ENCODE measurements at places on chromosomes 6 and 20.

GRCh38 chr6:50093938-50094272 lies 44.2 kb upstream of the DEFB112 start:
- DNase-seq: no peak

DNA sequence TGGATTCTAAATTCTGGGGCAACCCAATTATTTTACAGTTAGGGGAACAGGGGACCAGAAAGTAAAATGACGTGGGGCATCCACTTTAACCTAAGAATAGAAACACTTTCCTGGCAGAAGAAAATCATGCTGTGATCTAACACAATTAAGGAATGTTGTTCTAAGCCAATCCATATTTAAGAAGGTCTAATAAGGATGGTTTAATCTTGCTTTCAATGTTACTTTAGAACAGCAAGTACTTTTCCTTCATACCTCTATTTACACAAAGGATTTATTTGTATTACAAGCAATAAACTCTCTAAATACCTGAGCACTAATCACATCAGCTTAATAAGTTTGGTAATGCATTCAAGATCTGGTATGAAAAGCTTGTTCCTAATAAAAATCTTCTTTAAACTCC lies 32.4 kb downstream of the SLC2A12 start:
- DNase-seq: no peak

DNA sequence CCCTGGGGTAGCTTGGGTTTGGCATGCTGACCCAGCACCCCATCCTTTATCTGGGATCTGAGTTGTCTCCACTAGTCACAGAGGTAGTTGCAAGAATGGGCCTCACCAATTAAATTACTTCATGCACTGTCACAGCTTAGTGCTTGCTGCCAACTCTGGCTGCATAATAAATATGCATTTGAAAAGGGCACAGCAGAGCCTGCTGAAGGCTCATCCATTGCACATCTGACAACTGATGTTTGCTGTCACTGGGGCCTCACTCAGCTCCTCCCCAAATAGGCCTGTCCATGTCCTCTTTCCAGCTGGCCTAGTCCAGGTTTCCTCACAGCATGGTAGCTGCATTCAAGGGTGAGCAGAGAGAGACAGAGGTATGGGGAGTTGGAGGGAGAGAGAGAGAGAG lies 13.3 kb upstream of the NXT1 start:
- DNase-seq: no peak

- DNase-seq: peak; percentile 99
Observed at GRCh38 chr6:14476793-14477531, 359.4 kb downstream of the CD83 start.

GRCh38 chr6:140041571-140042332 lies 667.3 kb upstream of the CITED2 start:
- DNase-seq: no peak

Measured in EH (cell line).